ENCODE measurements at places on chromosomes 2 and 18.

DNA sequence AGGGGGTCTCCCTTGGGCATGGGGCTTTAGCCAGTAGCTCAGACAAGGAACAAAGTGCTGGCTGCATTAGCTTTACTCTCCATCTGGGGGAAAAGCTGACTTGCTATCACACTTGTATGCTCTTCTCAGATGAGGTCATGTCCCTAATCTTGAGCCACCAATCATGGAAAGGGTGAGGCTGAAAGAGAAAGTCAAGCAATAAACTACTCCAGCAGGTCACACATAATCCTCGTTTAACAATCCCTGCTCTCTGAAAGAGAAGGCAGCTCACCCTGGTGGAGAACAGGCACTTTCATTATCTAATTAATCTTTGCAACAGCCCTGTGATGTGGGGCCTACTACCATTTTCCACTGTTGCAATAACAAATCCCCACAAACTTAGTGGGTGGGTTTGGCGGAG is 129.7 kb upstream of the CAPN13 start:
- no peak for DNase-seq

DNA sequence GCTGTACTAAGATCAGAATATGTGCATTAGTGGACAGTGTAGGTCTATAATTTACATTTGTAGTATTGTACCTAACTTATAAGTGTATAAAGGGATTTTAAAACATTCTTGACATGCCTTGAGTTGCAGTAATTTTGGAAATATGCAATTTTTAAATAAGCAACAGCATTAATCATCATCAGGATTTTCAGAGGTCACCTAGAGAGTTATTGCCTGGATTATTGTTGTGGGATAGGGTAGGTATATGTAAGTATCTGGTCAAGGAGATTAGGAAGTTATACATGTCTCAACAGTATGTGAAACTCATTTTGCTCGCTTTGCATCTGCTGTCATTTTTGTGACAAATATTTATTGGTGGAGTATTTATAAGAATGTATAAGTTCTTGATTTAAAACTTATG is 184.2 kb downstream of the WDR7 start:
- DNase-seq = no peak

DNA sequence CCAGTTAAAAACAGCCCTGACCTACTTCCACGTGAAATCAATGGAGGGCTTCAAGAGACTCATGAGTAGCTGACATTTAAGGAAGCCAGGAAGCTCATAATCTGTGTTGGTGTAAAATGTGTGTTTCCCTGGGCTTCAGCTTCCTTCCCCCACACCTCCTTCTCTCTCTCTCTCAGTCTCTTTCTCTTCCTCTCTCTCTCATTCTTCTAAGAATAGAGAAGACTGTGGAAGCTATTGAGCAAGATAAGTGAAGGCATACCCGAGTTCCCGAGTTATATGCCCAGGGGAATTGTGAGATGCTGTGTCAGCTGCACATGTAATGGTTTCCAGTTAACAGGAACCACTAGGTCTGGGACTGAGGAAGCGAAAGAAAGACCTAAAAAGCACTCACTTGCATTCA is 199.4 kb downstream of the NYAP2 start:
- no peak for DNase-seq

GRCh38 chr2:177535000-177535399 is 142.4 kb downstream of the AGPS start:
- no peak for DNase-seq

- no peak for DNase-seq
These were observed 9.2 kb downstream of the SPR start for GRCh38 chr2:72896446-72896845.

DNA sequence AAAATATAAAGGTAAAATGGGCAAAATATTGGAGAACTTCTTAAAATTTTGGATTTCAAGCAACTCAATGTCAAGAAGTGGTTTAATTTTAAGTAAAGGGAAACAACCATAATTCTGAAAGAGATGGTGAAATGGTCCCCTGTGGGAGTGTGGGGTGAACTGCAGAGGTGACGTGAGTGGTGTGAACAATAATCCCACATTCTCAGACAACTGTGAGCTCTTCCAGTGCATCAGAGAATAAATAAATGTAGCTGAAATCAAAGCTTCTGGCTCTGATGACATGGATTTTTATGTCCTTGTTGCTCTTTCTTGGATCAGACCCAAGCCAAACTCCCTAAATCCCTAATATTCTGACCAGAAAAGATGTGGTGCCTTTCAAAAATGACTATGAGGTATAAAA is 672.7 kb downstream of the ZEB2 start:
- DNase-seq = no peak

Measured in Kasumi-1 (cell line).